ENCODE measurements at places on chromosomes 12 and 14.

DNA sequence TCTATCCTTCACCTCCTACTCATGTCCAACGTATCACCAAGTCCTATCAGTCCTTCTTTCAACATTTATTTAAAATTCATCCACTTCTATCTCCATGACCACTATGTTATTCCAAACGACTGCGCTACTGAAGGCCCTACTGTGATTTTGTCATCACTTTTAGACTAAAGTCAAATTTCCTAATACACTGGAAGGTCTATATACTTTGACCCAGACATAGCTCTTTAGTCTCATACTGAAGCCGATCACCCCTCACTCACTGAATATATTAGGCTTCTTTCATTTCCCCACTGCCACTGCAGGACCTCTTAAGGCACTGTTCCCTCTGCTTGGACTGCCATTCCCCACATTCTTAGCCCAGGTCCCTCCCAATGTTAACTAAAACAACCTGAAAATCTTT is 25.6 kb downstream of the SLC38A4 start:
- DNase-seq, result no peak

- DNase-seq, result no peak
These were observed 236.0 kb upstream of the DIO3 start for GRCh38 chr14:101325319-101325718.

GRCh38 chr12:2291182-2291832 is 238.5 kb downstream of the CACNA1C start:
- no peak for DNase-seq

DNA sequence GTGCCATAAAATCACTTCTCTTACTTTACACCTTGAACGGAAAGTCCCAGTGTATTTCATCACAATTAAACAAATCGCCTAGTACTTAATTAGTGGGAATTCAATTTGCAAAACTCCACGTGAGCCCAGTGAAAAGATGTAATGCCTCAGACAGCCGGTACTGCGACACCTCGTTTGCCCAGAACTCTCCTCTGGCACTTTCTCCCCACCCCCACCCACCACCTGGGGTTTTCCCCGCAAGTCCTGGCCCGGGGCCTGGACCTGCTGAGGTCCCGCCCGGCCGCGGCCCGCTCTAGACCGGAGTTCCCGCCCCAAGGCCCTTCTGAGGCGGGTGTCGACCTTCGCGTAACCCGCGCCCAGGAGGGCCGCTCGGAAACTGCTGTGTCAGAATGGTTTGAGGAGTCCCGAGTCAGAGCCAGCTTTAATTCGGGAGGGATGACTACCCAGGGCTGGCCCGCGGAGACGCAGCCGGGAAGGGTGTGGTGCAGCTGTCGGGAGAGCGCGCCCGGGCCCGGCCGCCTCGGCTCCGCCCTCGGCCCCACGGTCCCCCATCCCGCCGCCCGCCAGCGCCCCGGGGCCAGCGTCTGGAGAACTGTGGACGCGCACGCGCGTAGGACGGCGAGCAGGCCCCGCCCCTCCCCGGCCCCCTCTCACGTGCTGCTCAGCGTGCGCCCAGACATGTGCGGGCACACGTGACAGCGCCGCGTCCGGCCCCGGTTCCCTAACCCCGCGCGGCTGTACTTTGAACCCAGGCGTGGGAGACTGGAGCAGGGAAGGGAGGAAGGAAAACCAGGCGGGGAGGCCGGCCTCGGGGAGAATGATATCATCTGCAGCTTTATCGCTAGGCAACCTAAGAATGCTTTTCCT is 10.8 kb downstream of the BHLHE41 start:
- DNase-seq, result peak; percentile 53

DNA sequence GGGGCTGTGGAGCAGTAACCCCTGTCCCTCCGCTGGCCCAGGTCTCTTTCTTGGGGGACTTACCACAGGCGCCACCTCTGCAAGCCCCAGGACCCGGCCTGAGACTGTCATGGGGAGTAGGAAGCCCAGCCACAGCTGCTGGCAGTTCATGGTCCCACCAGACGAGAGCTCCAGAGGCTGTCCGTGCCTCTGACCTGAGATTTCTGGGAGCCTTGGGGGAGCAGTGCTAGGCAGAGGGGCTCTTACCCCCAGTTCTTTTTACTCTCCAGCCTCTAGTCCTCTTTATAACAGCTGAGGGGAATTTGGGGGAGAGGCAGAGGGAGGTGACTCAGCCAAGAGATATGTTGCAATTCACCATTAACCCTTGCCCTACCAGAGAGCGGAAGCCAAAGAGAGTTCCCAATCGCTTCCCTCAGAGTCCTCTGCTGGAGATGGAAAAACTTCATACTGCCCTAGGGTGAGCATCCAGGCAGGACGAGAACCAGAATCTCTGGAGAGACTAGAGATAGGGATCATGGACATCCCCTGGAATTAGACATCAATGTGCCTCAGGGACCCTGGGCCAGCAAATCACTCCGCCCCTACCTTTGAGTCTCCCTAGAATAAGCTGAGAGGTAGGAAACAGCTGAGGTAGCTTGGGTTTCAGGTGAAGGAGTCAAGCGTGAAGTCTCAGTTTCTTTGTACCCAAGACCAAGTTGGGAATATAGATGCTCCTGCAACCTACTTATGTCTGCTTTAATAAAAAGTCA is at the start of gene MMP19:
Gene MMP19, minus strand, starts transcription at position 256 of the 749 bp plus-strand sequence. Its CDS starts 106 bp downstream, at position 150.
- no peak for DNase-seq

GRCh38 chr12:3168223-3169221 is 91.3 kb downstream of the TSPAN9 start:
- peak; percentile 57 for DNase-seq

GRCh38 chr14:101634850-101635748 is 73.8 kb downstream of the DIO3 start:
- DNase-seq, result no peak

DNA sequence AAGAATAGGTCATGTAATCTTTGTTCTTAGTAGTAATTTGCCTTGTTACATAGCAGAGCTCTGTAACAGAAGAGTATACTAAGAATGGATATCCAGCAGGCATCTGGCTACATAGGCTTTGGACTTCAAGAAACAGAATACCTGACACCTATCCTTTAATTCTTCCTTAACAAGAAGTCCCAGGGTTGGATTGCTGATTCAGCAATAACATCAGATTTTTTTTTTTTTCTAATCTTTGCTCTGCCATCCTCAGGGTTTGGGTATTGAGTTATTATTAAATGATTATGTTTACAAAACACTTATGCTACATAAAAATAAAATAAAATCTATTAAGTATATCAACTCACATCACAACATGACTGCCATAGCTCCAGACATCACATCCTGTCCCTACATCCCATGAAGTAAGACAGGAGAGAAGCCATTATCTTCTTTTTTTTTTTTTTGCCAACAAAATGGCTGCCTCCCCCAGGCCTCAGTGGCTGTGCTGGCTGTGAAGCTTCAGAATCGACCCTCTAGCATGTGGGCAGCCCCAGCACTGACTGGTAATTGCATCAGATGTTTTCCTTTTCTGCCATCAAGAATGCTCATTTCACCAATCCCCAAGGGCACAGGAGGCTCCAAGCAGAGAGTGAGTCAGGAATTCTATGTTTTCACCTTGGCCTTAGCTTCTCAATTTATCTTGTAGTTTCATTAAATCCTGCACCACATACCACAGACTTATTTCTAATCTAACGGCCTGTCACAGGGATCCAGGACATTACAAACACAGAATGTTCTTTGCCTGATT is 186.2 kb downstream of the DICER1 start:
- DNase-seq, result no peak

GRCh38 chr14:69267492-69267891 is 7.5 kb downstream of the GALNT16 start:
- no peak for DNase-seq

Measured in GOT3 (cell line).